ENCODE measurements at places on chromosomes 1 and 21. TPM values are rescaled to one million over a fixed set of nuclear protein-coding genes. Genes with fewer than 3 reads are reported as not detected.

GRCh38 chr1:1144843-1145546 is 28.7 kb upstream of the TTLL10 start:
- no peak for DNase-seq

DNA sequence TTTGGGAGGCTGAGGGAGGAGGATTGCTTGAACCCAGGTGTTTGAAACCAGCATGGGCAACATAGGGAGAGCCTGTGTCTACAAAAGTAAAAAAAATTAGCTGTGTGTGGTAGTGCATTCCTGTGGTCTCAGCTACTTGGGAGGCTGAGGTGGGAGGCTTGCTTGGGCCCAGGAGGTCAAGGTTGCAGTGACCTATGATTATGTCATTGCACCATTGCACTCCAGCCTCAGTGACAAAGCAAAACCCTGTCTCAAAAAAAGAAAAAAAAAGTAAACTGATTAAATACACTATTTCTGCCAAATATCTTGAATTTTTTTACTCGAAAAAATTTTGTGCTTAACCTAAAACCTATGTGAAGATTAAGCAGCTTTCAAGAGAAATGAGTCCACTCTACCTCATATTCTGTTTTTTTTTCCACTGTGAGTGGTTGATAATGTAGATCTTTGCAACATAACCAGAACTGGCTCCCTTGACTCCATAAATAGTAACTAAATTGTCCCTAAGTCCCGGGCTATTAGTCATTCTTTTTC is 19.4 kb upstream of the ZNF281 start:
- DNase-seq: no peak

DNA sequence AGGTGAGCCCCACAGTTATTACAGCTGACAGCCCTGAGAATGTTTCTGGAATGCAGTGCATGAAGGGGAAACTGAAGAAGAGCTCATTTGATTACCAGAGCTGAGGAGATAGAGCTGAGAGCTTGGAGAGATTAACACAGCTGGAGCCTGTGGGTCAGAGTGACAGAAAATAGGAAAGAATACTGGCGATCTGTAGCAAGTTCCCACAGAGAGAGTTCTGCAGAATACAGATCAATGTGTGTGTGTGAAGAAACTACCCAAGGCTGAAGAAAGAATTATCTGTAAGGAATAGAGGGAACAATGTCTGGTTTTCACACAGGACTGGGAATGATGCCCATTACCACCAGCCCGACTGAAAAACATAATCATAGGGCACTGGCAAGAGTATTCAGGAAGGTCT is 103.6 kb upstream of the SNX7 start:
- DNase-seq: peak; percentile 77

DNA sequence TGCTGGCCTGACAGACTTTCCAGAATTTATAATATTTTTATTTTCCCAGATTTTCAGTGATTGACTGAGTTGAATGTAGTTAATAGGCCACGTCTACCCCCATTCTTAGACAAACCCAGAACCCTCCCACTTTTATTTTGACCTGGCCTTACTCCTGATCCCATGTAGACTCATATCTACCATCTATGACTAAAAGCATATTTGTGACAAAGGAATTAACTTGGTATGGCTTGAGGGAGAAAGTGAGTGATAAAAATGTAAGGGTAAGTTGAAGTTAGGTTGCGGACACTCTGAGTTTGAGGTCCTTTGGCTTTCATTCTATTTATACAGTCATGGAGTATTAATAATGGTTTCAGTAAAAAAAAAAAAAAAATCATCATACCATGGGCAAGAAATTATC is 168.4 kb downstream of the KCNK2 start:
- no peak for DNase-seq

DNA sequence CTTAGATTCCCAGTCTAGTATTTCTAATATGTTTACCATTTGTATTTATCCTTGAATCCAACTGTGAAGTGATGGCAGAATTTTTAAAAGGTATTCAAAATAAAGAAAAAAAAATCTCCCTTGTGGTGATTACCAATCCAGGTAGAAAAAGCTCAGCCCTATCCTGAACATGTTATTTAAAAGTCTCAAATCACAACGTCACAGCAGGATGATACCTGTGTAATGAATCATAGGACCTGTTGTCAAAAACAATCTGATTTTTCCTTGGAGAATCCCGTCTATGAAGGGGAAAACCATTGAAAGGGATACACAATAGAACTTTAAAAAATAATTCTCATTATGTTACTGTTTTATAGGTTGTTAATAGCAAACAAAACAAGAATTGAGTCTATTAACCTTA is 76.9 kb upstream of the LBR start:
- no peak for DNase-seq

The CYP2J2 gene
- 5.0 TPM for total RNA-seq

DNA sequence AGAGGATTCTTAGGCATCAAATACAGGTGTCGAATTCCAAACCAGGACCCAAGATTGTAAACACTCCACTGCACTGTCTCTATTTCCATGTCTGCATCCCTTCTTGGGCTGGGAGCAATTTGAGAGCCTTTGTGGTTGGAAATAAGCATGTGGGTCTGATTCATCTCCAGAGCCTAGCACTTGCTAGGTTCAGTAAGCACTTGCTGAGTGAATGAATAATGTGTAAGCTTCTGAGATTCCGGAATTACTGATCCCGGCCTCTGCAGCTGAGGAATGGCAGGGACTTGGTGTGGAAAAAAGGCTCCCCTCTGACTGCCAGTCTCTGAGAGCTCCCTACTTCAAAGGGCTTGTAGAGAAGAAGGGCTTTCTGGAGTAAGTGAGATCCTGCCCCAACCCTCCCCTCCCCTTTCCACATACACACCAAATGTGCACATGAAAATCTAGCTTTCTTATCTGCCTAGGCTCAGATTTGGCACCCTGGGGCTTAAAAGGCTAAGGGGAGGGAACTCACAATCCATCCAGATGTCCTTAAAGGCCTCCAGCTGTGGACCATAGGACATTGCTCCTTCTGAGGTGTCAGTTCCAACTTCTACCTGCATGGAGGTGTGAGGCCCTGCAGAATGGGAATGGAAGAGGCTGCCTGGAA is 39.6 kb upstream of the TRABD2B start:
- no peak for DNase-seq

DNA sequence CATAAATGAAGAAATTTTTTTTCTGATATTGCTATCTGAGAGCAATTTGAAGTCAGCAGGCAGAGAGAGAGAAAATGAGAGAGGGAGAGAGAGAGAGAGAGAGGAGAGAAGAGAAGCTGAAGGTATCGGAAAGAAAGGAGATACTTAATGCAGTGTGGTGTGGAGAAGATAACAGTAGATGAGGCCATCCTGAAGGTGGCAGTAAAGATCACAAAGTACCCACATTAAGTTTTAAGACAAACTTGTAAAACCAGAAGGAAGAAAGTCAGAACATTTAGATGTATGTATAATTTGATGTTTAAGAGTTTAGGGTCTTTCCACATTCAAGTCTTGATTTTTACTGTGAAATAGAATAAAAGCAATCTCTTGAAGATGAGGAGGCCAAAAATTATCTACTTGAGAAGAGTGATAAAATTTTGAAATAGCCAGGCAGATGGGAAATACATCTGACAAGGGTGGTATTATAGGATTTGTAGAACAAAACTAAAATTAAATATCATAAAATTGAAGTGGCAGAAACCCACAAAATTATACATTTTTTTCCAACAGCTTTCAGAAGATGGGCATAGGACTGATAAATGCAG is 1753.4 kb downstream of the MRPL39 start:
- DNase-seq: no peak

The CFAP126 gene
- 36.8 TPM for total RNA-seq

The CLCA4 gene
- total RNA-seq: 1.6 TPM

The SERPINC1 gene
- 0.55 TPM for total RNA-seq

The CYP4X1 gene
- total RNA-seq: 26.2 TPM

DNA sequence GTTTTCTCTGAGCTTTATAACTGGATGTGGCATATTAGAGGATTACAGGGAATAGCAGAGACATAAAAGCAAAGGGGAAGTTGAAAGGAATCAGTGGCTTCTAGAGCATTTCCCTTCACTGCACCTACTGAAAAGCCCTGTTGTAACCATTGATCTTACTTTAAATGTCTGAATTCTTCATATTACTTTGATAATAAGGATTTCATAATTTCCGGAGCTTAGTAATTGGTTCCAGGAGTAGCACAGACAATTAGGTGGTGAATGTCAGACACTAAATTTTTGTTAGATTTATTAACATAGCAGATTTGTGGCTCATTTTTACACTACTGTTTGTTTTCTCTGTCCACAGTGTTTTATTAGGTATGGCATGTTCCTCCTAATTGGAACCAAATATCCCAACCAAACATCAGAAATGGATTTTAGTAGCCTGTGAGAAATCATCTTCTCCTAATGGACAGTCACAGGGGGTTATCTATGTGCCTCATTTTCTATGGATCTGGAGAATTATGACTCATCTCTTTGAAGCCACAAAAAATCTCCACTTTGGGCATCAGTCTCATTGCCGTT is 100.5 kb downstream of the GIPC2 start:
- DNase-seq: no peak

The KCNE2 gene
- 0.30 TPM for total RNA-seq

The IGSF21 gene
- total RNA-seq: 9.0 TPM

GRCh38 chr21:34522284-34522683 is 10.3 kb upstream of the KCNE1 start:
- no peak for DNase-seq

The REN gene
- not detected for total RNA-seq

DNA sequence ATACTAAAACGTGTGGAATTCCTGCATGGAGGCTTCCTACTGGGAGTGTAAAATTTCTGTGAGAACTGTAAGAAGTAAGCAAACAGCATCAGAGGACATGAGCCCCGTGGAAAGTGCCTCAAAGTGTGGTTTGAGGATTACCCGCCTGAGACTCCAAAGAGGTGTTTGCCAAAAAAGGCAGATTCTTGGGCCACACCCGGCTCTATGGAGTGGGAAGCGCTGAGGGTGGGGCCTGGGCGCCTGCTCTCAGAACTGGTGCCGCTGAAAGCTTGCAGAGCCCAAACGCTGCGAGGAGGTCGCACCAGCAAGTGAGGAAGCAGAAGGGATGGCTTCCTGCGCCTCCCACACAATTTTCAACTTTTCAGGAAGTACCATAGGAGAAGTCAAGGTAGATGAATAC is 43.0 kb upstream of the PSEN2 start:
- peak; percentile 37 for DNase-seq

DNA sequence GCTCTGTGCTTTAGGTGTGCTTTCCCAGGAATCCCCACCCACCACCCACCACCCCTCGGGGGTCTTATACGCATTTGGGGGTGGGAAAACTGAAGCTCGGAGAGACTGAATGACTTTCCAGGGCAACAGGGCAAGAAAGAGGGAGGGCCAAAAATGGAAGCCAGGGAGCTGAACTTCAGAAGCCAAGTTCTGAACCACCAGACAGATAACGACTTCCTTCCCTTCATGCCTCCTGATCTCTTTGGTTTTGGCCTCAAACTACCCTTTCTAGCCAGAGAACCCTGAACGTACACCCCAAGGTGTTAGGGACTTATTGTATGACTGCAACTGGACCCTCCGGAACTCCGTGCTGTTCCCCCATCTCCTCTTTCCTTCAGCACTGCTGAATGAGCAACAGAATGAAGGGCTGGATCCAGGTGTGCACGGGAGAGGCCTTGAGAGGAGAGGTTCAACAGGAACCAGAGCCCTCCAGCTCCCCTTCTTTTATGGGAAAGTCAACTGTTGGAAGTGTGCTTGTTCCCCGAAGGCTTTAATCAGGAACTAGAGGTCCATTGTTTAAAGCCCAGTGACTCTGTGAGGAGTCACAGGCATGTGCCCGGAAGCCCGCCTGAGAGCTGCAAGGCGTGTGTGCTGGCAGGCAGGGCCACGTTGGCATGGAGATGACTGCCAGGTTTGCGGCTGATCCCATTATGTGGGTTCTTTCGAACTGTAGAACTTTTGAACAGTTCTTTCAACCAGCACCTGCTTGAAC is 3.1 kb downstream of the BACE2 start:
- DNase-seq: no peak

GRCh38 chr1:244242446-244242845 is 191.4 kb downstream of the ZBTB18 start:
- DNase-seq: no peak

GRCh38 chr1:52928015-52928404 is 934 bp downstream of the SCP2 start:
- DNase-seq: no peak

The PLA2G2E gene
- total RNA-seq: not detected

DNA sequence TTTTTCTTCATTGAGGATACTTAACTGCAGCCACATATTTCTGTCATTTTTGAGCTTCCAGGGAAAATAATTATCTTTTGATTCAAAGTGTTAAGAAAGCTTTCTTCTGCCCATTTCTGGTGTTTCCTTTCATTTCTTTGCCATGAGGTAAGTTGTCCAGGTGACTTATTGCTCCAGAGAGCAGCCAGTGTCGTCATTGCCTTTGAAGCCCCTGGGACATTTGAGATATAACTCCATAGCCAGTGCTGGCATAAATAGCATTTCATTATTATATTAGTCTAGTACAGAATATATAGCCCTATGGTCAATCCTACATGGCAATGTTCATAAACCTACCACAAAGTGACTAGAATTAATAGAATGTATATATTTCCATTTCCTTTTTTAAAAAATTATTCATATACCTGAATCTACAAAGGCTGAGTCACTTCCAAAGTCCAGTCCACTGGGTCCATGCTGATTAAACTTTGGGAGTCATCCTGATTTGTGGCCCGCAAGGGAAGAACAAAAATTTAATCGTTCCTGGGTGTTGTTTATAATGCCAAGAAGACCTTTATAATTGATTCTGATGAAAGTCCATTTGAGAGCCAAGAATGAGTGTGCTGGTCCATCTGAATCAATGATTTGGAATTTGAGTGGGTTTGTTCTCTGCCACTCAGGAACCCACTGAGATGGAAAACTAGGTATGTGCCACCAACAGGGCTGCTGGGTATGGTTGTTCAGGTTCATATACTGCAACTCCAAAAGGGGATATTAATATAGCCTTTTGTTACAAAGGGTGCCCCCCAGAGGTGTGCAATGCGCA is 221.8 kb upstream of the PLXNA2 start:
- DNase-seq: no peak

The TEDDM1 gene
- total RNA-seq: not detected
